ENCODE measurements at places on chromosomes 7 and 10.

- DNase-seq, result no peak
Observed at GRCh38 chr10:89776665-89777064, 75.3 kb downstream of the KIF20B start.

- no peak for DNase-seq
Observed at GRCh38 chr7:136078630-136079029, 101.5 kb upstream of the MTPN start.

DNA sequence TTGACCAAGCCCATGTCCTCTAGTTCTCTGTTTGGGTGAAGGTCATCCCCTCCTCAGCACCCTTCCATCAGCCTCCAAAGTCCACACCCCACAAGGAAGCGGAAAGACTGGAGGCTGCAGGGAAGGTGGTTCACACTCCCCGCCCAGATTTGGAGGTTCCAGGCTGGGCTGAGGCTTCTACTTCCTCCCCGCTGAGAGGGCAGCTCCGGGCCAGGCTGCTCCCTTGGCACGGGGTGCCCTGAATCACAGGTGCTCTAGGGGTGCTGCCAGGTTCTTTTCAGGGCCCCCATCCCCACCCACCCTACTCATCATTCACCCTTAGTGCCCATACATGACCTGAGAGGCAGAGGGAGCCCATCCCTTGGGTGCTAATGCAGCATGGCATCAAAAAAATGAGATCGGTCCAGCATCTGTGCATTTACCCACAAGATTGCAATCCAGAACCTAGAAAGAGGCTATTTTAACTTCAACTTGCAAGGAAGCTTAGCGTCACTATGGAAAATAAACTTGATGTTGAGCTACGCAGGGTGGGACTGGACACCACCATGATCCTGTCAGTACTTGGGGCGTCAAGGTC is 47.3 kb upstream of the ZMIZ1 start:
- no peak for DNase-seq

DNA sequence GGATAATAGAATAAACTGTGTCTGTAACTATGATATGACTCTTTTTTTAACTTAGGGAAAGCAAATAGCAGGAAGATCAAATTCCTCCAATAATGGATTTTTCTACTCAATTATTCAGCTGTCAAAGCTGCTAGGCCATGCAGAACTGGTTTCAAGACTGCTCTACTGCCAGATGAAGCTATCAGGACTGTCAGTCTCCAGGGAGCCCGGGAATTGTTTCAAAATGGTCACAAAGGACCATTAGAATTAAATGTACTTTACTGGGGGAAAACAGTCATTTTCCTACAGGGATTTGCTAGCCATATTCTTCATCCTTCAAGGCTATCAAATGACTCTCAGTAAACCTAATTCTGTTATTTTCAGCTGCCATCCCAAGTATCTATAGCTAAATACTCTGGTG is 276.3 kb downstream of the LHFPL3 start:
- no peak for DNase-seq

DNA sequence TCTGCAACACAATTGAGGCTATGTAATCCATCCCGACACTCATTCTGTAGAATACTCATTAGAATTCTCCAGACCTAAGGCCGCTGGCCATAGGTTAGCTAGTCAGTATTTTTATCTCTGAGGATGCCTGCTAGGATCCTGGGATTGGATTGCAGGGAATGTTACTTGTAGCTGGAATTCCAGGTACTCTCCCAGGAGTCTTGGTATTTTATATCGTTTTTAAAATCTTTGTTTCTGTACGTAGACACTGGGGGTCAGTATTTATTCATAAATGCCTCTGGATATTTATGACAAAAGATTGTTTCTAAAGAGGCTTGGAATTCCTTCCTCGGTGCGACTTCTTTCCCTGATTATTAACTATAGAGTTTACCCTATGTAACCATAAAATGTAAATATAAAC is 40.1 kb downstream of the BPGM start:
- DNase-seq, result no peak

DNA sequence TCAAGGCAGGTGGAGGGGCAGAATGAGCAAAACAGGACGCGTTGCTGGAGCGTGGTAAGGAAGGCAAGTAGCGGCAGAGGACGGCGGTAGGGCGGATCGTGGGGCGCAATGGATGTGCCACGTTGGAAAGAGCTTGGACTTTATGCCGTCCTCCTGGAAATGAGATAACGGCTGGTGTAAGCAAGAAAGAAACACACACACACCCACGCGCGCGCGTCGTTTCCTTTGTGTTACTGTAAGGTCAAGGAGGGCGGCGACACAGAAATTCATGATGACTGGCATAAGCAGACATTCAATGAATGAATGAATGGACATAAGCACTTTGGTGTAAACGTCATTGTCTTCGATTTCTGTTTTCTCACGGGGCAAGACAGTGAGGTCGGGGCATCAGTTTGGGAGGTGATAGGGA is 683 bp upstream of the ENTPD7 start:
- no peak for DNase-seq

- no peak for DNase-seq
Observed at GRCh38 chr7:24158975-24159374, 125.0 kb upstream of the NPY start.

DNA sequence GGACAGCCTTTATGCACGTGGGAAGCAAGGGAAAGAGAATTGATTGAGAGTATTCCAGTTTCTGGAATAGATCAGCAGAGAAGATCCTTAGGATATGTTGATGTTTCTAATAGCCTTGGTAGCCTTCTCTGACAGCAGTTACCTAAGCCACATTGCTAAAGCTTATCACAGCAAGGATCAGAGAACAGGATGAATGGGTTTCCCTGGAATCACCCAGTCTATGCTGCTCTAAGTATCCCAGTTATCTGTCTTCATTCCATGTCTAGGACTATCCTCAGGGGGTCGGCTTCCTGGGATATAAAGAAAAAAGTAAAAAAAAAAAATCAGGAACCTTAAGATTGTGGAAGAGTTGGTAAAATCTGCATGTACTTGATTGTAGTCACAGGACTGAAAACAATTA is 352.0 kb upstream of the AKR1E2 start:
- DNase-seq, result no peak

DNA sequence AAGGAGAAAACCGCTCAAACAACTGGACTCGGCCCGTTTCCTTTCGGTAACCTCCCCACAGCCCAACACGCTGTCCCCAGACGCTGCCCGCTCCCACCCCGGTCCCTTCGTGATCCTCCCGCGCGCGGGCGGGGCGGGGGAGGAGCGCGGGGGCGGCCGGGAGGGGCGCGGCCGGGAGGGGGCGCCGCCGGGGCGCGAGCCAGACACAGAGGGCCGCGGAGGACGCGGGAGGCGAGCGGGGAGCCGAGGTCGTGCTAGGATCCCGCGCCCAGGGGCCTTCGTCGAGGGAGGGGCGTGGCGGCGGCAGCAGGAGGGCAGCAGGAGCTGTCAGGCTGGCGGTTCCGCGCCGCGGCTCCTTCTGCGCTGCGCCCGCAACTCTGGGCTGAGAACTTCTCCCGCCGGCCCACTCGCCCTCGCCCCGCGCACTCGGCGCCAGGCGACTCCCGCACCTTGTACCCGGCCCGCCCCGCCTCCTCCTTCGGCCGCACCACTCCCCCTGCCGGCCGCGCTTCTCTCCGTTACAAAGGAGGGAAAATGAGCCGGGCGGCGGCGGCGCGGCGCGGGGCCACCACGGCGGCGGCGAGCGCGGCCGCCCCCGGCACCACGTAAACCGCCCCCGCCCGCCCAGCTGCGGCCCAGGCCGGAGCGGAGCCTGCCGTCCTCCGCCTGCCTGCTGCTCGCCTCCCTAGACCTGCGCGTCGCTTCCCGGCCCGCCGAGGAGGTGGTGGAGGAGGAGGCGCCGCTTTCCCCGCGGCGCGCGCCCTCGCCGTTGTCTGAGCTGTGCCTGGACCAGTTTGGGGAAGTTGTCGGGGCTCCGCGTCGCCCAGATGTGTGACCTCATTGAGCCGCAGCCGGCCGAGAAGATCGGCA is at the start of gene CDK14:
Gene CDK14, plus strand, starts transcription at position 521 of the 870 bp plus-strand sequence. Its CDS starts 307 bp downstream, at position 828.
- DNase-seq, result peak; percentile 90

- DNase-seq, result no peak
Observed at GRCh38 chr7:18103436-18104218, 76.0 kb upstream of the PRPS1L1 start.

- DNase-seq, result no peak
Observed at GRCh38 chr10:69377933-69378332, 38.8 kb downstream of the TACR2 start.

DNA sequence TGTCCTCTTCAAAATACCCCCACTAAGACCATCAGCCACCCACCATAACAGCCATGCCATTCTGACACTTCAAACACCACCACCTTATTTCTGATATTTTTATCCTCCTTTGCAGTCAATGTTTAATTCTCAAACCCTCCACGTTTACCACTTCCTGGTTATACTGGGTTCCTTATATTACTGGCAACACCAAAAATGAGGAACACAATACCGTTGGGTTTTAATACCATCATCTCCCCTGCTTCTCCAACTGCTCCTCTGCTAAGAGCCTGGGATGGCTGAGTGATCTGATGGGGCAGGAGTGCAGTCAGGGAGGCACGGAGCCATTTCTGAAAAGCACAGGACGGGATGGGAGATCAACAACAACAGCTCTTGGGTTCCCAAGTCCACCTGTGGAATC is 140.5 kb downstream of the CHCHD3 start:
- DNase-seq, result no peak

GRCh38 chr7:103432712-103433111 is 13.3 kb downstream of the SLC26A5 start:
- no peak for DNase-seq

DNA sequence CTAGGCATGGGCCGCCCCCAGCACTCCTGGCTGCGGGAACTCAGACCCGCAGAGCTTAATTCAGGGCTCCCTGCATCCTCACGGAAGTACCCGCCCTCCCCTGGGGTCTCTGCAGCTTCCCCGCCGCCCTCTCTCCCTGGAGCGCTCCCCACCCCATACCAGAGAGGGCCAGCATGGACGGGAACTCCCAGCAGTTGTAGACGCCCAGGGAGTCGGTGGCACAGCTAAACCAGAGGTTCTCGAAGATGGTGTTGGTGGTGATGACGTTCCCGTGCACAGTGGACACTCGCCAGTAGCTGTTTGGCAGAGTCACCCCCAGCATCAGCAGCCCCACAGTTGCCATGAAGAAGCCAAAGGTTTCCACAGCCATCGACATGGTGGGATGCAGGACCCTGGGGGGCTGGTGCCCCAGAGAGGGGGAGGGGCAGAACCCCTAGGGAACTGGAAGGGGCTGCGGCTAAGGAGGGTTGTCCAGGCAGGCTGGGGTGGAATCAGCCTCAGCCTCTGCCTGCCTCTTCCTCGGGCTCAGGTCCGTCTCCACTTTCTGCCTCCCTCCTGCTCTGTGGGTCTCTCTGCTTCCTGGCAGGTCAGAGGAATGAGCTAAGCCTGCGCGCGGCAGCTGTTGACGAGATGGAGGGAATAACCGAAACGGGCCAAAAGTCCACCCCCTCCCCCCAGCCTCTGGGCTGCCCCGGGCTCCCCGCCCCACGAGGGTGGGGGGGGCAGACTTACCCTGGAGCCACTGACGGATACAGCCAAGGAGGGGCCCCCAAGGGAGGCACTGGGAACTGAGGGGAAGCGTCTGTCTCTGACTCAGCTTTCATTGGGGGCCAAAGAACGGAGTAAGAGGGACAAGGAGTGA is at the start of gene CLDN15:
Gene CLDN15, minus strand, starts transcription at position 597 of the 862 bp plus-strand sequence. Its CDS starts 221 bp downstream, at position 376.
- DNase-seq, result no peak

GRCh38 chr7:7210475-7211237 is 28.3 kb downstream of the C1GALT1 start:
- no peak for DNase-seq

GRCh38 chr7:48411619-48412018 is 240.4 kb downstream of the ABCA13 start:
- no peak for DNase-seq

DNA sequence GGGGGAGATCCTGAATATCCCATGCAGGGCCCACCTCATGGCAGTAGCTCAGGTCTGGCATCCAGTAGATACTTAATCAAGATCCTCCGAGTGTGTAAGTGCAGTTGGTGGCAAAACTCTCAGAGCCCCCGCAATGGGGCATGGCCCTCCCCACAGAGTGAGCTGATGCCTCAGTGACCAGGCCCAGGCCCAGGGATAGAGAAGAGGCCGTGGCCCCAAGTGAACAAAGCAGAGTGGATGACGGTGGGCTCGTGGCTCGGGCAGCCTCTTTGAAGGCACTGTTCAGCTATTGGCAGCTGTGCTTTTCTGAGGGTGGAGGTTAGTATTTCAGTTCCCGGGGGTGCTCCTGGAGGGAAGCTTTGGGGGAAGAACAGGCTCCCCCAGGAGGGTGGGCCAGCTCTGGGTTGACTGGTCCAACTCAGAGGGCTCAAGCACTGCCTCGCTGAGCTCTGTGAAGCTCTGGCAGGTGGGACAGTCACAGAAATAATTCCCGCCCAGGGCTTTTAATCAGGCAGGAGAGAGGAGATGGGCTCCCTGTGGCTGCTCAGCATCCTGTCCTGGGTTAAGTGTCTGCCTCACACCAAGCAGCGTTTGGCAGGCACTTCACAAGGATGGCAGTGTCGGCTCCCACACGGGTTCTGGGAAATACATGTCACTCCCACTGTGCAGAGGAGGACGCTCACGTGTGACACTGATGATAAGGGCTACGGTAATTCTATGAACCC is 583.6 kb downstream of the TCERG1L start:
- no peak for DNase-seq

GRCh38 chr10:50541317-50541716 is 82.4 kb downstream of the SGMS1 start:
- DNase-seq, result no peak

- DNase-seq, result no peak
Observed at GRCh38 chr7:96284835-96285234, 37.1 kb downstream of the SLC25A13 start.

DNA sequence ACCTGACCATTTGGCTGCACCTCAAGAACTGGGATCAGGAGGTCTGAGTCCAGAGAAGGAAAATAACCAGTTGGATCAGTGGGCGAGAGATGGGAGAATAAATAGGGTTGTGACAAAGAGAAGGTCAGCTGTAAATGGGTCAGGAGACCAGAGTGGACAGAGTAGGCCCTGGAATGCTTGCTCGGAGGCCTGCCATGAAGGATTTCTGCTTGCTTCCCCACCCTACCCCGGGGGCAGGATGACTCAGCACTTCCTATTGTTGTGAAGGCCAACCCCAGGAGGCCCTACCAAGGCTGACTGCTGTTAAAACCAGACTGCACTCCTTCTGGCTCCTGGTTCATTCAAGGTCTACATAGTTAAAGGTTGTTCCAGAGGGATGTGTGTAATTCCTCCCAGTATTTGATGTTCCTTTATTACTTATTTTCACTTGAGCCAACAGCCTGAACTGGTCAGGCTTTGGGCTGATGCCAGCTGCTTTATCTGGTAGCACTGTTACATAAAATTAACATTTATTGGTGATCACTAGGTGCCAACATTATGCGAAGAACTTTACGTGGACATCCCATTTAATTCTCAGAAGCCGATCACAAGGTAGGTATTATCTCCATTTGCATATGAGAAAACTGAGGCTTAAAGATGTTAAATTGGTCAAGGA is 27.3 kb upstream of the IFRD1 start:
- peak; percentile 72 for DNase-seq

- no peak for DNase-seq
Observed at GRCh38 chr10:95425592-95426465, 135.0 kb upstream of the PDLIM1 start.

GRCh38 chr10:62817121-62817765 is 1.1 kb upstream of the EGR2 start:
- DNase-seq, result no peak

- DNase-seq, result no peak
Observed at GRCh38 chr10:9012312-9012711, 957.8 kb downstream of the GATA3 start.

Measured in type B pancreatic cell (in vitro differentiated cells).